ENCODE measurements at places on chromosomes 11 and 22.

GRCh38 chr11:101618709-101619108 lies 34.9 kb upstream of the TRPC6 start:
- no peak for DNase-seq
- H3K27me3 ChIP-seq: no peaks in the 10 kb centered on the region
- H3K36me3 ChIP-seq: no peaks in the 10 kb centered on the region
- H3K4me1 ChIP-seq: no peaks in the 10 kb centered on the region

- peak; percentile 1 for DNase-seq
- no peaks in the 10 kb centered on the region for H3K4me1 ChIP-seq
- H3K36me3 ChIP-seq: no peaks in the 10 kb centered on the region
- H3K4me3 ChIP-seq: no peak overlapping the region
- H3K27ac ChIP-seq: no peak overlapping the region
These were observed 76.8 kb upstream of the SHANK2 start for GRCh38 chr11:71329165-71329510.

GRCh38 chr11:117045196-117045595 lies 53.0 kb downstream of the SIK3 start:
- peak overlapping the region; percentile 31 for H3K27ac ChIP-seq
- H3K36me3 ChIP-seq: no peaks in the 10 kb centered on the region
- no peaks in the 10 kb centered on the region for H3K27me3 ChIP-seq
- no peak for DNase-seq
- no peak overlapping the region for H3K4me3 ChIP-seq

DNA sequence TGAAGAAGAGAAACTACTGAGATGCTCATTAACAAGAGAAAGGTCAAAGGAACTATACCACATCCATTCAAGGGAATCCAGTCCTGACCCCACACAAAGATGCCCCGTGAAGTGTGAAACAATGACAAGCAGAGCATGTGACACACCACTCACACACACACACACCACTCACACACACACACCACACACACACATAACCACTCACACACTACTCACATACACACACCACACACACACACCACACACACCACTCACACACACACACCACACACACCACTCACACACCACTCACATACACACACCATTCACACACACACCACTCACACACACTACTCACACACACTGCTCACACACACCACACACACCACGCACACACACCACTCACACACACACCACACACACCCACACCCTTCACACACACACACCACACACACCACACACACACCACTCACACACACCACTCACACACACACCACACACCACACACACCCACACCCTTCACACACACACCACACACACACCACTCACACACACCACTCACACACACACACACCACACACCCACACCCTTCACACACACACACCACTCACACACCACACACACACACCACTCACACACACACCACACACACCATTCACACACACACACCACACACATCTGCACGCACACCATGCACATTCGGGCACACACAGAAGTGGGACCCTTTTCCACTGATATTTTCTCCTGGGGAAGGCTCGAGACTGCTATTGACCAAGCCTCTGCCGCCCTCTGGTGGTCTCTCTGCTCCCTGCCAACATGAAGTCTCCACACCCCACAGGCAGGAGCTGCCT lies 32.0 kb upstream of the COMT start:
- H3K27ac ChIP-seq: no peak overlapping the region
- DNase-seq: peak; percentile 93
- H3K36me3 ChIP-seq: peaks cover 88% of the 10 kb centered on the region
- no peak overlapping the region for H3K4me3 ChIP-seq
